ENCODE measurements at places on chromosomes 7 and 10. TPM values are rescaled to one million over a fixed set of nuclear protein-coding genes. Genes with fewer than 3 reads are reported as not detected.

DNA sequence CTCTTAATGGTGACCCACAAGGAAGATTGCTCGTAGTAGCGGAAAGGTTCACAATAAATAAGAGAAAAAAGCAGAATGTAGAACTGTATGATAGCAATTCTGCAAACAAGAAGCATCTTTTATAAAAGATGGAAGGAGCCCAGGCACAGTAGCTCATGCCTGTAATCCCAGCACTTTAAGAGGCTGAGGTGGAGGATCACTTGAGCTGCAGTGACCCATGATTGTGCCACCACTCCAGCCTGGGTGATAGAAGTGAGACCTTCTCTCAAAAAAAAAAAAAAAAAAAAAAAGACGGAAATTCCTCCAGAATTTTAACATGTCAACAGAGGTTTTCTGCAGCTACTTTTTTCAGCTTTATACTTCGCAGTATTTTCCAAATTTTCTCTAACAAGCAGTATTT, 13.2 kb downstream of the GATAD1 start:
- DNase-seq, result no peak

- DNase-seq, result no peak
These were observed 1142.3 kb downstream of the NXPH1 start for GRCh38 chr7:9575716-9576115.

DNA sequence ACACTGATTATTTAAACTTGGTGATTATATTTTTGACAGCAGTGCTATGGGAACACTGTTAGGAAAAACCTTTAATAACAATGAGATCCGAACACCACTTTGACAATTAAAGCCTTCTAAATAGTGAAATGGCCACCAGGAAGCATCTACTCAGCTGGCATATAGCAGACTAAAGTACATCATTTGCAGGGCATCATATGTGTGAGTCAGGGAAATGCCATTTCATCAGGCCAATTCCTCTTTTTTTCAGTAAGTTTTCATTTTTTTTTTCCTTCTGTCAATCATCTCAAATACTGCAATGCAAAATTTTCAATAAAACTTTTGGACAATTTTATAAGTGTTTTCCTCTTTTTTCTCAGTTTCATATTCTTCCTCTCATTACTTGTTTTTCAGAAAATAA, 521.4 kb upstream of the SEMA3D start:
- no peak for DNase-seq

DNA sequence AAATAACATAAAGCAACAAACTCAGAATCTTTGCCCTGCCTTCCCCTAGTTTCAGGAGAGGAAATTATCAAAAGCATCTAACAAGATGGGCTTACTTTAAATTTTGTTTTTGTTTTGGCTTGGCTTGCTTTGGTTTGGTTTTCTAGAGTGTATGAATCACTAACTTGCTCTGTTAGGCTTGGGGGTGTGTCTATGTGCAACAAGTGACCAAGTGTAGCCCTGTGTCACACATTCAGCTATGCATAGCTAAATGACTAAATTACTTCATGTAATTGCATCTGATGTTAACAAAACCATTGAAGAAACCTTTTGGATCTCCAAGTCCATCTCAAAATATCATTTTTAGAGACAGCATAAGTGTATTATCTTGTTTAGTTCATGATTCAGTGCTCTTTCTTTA, 251.0 kb downstream of the TFEC start:
- DNase-seq, result no peak

Gene CALCR
- total RNA-seq, result not detected

DNA sequence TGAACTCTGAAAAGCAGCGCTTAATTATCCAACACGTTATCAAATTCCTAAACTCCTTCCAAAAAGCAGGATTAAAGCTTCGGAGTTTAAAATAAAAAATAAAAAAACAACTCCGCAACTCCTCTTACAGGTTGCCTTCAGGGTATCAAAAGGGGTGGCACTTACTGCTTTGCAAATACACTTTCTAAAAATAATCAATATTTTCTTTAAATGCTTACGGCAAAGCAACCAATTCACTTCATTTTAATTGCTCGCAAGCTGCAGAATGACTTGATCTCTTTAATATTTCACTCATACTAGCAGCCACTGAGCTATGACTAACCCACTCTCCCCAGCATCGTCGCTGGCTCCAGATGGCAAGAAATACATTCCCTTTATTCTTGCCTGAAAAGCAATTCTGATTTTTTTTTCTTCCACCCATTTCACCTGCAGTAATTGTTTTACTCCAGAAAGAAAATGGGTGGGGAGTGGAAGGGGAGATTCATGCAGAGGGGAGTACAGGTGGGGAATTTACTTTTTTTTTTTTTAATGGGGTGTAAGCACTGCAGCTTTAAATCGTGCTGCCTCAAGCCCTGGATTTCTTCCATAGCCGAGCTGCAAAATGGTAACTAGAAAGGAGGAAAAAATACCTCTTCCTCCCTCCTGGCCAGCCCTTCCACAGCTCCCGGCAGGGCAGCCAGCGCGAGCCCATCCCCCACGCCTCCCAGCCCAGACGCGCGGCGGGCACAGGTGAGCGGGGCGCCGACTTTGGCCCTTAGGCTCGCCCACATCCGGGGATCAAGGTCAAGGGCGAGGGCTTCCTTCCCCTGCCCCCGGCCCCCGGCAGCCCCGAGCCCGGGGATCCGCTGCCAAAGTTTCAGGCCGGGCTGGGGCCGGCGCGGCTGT, 54.2 kb upstream of the FHIP2A start:
- DNase-seq, result peak; percentile 52

GRCh38 chr7:140672382-140673062, at the start of gene ADCK2:
TSS of gene ADCK2 (plus strand) at chr7:140672945. CDS start at chr7:140673331, 386 bp downstream.
- DNase-seq, result peak; percentile 42

Gene AKR1C1
- total RNA-seq, result 4.3 TPM

Gene ADAM12
- 3.1 TPM for total RNA-seq

DNA sequence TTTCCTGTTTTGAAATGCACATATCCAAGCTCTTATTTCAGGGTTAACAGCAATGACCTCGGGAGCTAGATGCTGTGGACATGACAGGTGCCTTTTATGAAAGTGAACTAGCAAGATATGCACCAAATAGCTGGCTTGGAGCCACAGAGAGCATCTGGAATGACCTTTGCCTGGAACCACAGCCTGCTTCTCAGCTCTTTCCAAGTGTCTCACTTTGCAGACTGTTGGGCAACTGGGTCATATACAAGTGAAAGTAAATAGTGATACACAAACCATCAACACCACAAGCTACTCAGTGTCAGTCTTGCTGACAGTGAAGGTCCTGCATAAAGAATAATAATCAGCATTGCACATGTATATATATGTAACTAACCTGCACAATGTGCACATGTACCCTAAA, 183.5 kb downstream of the RNF133 start:
- peak; percentile 4 for DNase-seq

- no peak for DNase-seq
These were observed 3.5 kb downstream of the MTPAP start for GRCh38 chr10:30345611-30346010.

DNA sequence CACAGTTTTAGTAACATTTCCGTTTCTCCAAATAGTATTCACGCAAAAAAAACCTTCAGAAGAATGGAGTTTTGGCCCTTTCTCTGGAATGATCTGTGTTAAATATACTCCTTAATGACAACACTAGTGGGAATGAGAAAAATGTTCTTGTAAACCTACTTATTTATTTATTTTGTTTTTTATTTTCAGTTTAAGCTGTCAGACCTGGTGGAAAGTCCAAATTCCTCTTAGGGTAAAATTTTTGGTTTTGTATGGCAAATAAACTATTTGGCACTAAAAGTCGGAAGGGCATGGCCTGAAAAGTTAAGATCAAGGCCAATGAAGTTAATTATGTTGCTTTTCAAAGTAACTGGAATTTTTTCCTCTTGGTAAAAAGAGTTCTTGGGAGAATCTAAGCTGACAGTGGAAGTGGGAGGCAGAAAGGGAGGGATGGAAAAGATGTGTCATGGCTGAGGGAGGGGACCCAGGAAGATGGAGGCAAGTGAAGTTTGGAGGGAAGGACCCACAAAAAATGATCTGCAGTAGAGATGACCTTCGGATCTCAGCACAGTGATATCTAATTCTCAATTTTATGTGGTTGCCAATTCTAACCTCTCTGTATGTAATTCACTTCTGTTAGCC, 33.5 kb upstream of the VPS41 start:
- no peak for DNase-seq

DNA sequence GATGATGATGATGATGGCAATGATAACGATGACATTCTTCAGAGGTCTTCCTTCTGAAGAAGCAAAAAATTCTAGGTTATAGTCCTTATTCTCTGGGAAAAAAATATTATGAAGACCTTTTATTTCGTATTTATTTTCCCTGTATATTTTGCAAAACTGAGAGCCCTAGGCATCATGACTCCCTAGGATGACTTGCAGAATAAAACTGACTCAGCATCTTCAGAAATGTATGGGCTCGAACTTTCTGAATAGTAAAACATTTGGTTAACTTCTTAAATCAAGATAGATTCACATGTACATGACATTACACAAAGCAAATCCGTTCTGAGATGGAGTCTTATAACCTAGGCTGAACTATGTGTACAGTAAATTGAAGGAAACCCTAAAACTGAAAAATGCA, 29.4 kb downstream of the DKK1 start:
- no peak for DNase-seq

DNA sequence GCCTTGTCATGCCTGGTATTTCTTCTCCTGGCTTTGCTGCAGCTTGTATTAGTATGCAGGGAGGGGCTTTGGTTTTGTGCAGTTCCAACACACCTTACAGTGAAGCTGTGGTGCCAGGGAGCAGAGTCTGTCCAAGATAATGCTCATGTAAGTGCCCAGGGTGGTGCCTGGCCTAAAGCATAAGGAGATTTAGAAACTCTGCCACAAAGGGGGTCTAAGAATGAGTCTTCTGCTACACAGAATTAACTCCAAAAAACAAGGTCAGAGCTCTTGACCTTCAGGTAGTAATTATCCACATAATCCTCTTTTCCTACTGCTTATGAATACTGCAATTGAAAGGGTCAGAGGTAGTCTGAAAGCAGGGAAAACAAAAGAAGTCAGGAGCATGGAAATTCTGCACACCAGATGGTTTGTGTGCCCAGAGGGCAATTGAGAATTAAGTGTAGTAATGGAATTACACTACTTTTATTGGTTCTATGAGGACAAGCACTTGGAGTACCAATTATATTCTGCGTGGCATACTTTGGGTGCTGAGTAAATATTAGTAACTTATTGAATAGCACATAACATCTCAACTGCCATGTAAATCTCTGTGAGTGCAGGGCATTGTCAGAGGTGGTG, 121.5 kb downstream of the KAT6B start:
- DNase-seq, result no peak

DNA sequence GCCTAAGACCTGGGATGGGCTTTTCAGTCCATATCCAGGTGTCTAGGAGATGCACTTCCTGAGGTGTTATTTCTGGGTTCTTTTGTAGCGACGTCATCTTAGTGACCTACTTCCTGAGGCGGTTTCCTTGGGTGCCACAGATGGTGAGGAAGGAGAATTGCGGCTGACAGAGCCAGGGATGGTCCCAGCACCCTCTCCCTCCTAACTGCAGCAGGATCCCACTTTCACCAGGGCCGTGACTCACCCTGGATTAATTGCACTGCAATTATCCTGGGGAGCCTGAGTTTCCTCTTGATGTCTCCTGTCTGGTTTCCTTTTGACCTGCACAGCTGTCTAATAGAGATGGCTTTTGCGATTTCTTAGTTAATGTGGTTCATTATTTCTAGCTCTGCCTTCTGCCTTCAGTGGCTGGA, 271.7 kb downstream of the TCF7L2 start:
- peak; percentile 7 for DNase-seq

DNA sequence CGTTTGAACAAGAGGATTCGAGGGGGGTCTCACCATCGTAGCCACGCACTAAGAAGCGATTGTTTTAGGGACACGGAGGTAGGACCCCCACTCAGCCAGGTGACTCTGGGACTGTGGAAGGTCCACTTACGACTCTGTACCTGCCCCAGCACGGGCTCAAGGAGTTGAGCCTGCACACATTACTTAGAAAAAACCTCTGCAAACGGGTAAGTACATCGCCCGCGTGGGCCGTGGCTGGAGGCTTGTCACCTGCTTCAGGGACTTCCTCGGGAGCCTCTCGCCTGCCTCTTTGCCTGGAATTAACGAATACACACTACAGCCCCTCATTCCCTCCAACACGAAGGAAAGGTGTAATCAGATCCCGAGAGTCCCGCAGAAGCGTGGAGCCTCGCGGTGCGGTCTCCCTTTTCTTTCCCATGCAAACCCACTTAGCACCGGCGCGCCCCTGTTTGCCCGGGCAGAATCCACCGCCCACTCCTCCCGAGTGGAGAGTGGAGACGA, 826 bp downstream of the PODXL start:
- DNase-seq, result no peak

DNA sequence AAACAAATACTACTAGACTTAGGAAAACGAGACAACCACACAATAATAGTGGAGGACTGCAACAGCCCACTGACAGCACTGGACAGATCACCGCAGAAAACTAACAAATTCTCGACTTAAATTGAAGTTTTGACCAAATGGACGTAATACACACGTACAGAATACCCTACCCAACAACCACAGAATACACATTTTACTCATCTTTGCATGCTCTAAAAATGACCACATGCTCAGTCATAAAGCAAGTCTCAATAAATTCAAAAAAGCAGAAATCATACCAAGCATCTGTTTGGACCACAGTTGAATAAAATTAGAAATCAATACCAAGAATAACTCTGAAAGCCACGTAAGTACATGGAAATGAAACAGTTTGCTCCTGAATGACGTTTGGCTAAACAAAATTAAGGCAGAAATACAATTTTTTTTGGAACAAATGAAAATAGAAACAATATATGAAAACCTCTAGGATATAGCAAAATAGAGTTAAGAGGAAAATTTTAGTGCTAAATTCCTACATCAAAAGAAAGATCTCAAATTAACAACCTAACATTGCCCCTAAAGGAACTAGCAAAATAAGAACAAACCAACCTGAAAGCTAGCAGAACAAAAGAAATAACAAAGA, 30.6 kb downstream of the MAPK8 start:
- no peak for DNase-seq

Gene SYT15B
- total RNA-seq, result 0.07 TPM

- no peak for DNase-seq
These were observed 44.3 kb downstream of the HOXA1 start for GRCh38 chr7:27051451-27051850.

GRCh38 chr10:60649485-60650377, 128.5 kb upstream of the CDK1 start:
- DNase-seq, result no peak

DNA sequence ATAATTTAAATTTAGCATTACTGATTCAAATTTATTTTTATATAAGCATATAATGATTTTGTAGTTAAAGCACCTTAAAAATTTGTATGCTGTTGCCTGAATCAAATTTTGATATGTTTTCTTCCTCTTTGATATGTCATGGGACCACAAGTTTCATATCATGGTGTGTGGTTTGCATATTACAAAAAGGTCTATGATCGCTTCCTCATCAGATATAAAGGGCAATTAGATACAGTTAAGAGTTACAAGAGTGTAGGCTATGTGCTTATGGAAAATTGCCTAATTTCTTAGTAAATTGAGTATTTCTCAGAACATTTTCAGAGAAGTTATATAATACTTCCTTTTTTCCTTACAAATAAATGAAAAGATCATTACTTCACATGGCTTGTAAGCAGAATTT, 22.2 kb downstream of the MRC1 start:
- DNase-seq, result no peak

GRCh38 chr10:75470901-75471300, 39.5 kb downstream of the LRMDA start:
- no peak for DNase-seq

- DNase-seq, result no peak
These were observed 52.1 kb downstream of the ADD3 start for GRCh38 chr10:110059925-110060324.

Gene LIPJ
- not detected for total RNA-seq

Gene PIK3CG
- total RNA-seq, result not detected

Gene SAMD9
- 7.9 TPM for total RNA-seq

- DNase-seq, result no peak
These were observed 51.7 kb downstream of the DLG5 start for GRCh38 chr10:77874872-77875271.

Gene ACHE
- 0.30 TPM for total RNA-seq

Gene PRR15
- total RNA-seq, result 8.0 TPM

Data from MCF 10A (cell line).